ENCODE measurements at places on chromosomes 11 and 22. TPM values are rescaled to one million over a fixed set of nuclear protein-coding genes. Genes with fewer than 3 reads are reported as not detected.

DNA sequence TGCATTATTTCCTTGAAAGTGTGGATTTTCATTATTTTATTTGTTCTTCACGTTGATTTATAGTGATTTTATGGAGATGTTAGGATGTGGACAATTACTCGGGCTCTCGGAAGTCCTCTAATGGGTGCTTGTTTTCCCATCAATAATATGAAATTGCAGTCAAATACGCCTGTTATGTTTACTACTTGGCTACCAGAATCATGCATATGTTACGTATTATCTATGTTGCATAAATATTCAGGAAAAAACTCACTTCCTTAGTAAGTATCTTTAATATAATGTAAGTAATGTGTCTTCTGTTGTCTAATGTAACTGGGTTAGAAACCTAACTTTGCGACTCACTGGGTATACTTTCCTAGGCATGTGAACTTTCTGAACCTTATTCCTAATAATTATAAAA lies 823.4 kb upstream of the CHORDC1 start:
- no peaks in the 10 kb centered on the region for H3K27me3 ChIP-seq
- H3K36me3 ChIP-seq = no peaks in the 10 kb centered on the region
- no peak overlapping the region for H3K4me3 ChIP-seq
- H3K4me1 ChIP-seq = no peaks in the 10 kb centered on the region

- no peak for DNase-seq
- peaks cover 7% of the 10 kb centered on the region for H3K4me1 ChIP-seq
- no peak overlapping the region for H3K27ac ChIP-seq
- H3K27me3 ChIP-seq = no peaks in the 10 kb centered on the region
- no peaks in the 10 kb centered on the region for H3K36me3 ChIP-seq
Observed at GRCh38 chr11:83956119-83956697, 670.0 kb upstream of the CCDC90B start.

APOA4 gene
- total RNA-seq = 88.5 TPM

- no peak overlapping the region for H3K4me3 ChIP-seq
- DNase-seq = no peak
- no peaks in the 10 kb centered on the region for H3K27me3 ChIP-seq
- no peak overlapping the region for H3K27ac ChIP-seq
- H3K4me1 ChIP-seq = peaks cover 14% of the 10 kb centered on the region
- H3K36me3 ChIP-seq = peaks cover 5% of the 10 kb centered on the region
Observed at GRCh38 chr11:126328444-126328843, 24.6 kb downstream of the DCPS start.

- peak overlapping the region; percentile 16 for H3K4me3 ChIP-seq
- peaks cover 57% of the 10 kb centered on the region for H3K36me3 ChIP-seq
- H3K27ac ChIP-seq = peak overlapping the region; percentile 74
- no peak for DNase-seq
Observed at GRCh38 chr11:123057661-123058305, 4.2 kb downstream of the HSPA8 start.

GRCh38 chr11:116396331-116396730 lies 376.5 kb downstream of the BUD13 start:
- no peak for DNase-seq
- no peak overlapping the region for H3K27ac ChIP-seq
- H3K4me3 ChIP-seq = no peak overlapping the region
- no peaks in the 10 kb centered on the region for H3K36me3 ChIP-seq
- peaks cover 12% of the 10 kb centered on the region for H3K27me3 ChIP-seq
- H3K4me1 ChIP-seq = peaks cover 5% of the 10 kb centered on the region
